ENCODE measurements at places on chromosomes 4 and X. TPM values are rescaled to one million over a fixed set of nuclear protein-coding genes. Genes with fewer than 3 reads are reported as not detected.

DNA sequence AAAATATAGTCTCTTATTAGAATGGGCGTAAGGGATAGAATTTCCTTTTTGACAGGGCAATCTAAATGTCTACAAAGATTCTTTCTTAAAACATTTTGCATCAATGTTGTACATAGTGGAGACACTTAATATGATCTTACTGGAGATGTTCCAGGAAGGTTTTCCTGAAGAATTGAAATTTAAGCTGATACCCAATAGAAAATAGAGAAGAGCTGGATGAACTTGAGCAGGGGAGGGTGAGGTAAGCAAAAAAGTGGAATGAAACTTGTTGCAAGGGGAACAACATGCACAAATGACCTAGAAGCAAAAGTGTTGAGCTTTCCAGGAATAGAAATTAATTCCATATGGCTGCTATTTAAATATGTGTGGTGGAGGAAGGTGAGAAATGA is 19.7 kb downstream of the SLAIN2 start:
- H3K36me3 ChIP-seq: peaks cover 16% of the 10 kb centered on the region
- no peak overlapping the region for H3K4me3 ChIP-seq
- H3K4me1 ChIP-seq: no peaks in the 10 kb centered on the region
- H3K27me3 ChIP-seq: no peaks in the 10 kb centered on the region
- H3K27ac ChIP-seq: no peak overlapping the region

DNA sequence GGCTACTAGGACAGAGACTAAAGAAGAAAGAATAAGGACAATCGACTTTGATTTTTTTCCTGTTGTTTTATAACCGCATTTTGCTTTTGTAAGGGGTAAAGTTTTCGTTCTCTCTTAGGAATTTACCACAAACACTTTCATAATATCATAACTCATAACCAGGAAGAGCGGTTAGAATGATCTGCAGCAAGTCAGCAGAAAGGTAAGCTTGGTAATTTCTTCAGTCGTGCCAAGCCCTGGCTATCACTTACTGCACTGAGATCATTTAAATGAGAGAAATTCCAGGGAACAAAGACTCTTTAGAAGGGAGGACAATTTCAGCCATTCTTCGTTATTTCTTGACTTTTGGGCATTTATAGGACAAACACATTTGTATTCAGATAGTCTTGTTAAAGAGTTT is 258.1 kb downstream of the UNC5C start:
- no peak overlapping the region for H3K4me3 ChIP-seq
- no peaks in the 10 kb centered on the region for H3K27me3 ChIP-seq
- peaks cover 15% of the 10 kb centered on the region for H3K4me1 ChIP-seq
- no peaks in the 10 kb centered on the region for H3K36me3 ChIP-seq
- H3K27ac ChIP-seq: no peak overlapping the region

DNA sequence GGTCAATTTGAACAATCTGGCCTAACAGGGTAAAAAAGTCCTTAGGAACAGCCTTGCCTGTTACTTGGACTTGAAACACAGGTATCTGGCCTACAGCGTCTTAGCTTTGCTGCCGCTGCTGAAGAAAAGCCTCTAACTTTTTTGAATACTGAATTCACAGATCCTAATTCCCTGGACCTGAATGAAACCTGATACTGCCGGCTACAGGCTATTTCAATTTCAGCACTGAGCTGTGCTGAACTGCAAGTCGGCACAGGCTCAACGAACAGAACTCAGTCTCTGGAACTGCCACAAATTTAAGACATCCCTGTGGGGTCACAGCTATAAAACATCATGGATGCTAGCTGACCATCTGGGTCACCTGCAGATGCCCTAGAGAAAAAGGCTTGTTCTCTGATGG is 7.2 kb downstream of the NR0B1 start:
- no peak overlapping the region for H3K4me3 ChIP-seq
- H3K27me3 ChIP-seq: no peaks in the 10 kb centered on the region
- H3K36me3 ChIP-seq: no peaks in the 10 kb centered on the region
- DNase-seq: no peak
- no peak overlapping the region for H3K27ac ChIP-seq
- H3K4me1 ChIP-seq: no peaks in the 10 kb centered on the region

NUP62CL gene
- 2.3 TPM for total RNA-seq

CITED1 gene
- total RNA-seq: not detected

- no peaks in the 10 kb centered on the region for H3K36me3 ChIP-seq
- no peak overlapping the region for H3K27ac ChIP-seq
- DNase-seq: no peak
- peaks cover 38% of the 10 kb centered on the region for H3K27me3 ChIP-seq
These were observed 11.5 kb downstream of the SH3RF1 start for GRCh38 chr4:169259271-169259670.

- DNase-seq: peak; percentile 16
- peaks cover 12% of the 10 kb centered on the region for H3K4me1 ChIP-seq
These were observed 10.2 kb upstream of the ATP6AP2 start for GRCh38 chrX:40570346-40571093.

- DNase-seq: no peak
- H3K4me1 ChIP-seq: peaks cover 3% of the 10 kb centered on the region
- H3K36me3 ChIP-seq: no peaks in the 10 kb centered on the region
- peaks cover 35% of the 10 kb centered on the region for H3K27me3 ChIP-seq
These were observed 98.2 kb downstream of the HPRT1 start for GRCh38 chrX:134558133-134558532.

ARHGEF9 gene
- total RNA-seq: 21.9 TPM

- H3K27me3 ChIP-seq: peaks cover 10% of the 10 kb centered on the region
- H3K36me3 ChIP-seq: no peaks in the 10 kb centered on the region
- no peak overlapping the region for H3K27ac ChIP-seq
- no peak overlapping the region for H3K4me3 ChIP-seq
- no peak for DNase-seq
These were observed 104.4 kb upstream of the MYOZ2 start for GRCh38 chr4:119031218-119031617.

GRCh38 chrX:3699821-3700381 is 13.5 kb downstream of the PRKX start:
- H3K27ac ChIP-seq: peak overlapping the region; percentile 86
- no peak for DNase-seq
- no peaks in the 10 kb centered on the region for H3K27me3 ChIP-seq
- H3K4me3 ChIP-seq: peak overlapping the region; percentile 77

NBDY gene
- total RNA-seq: 32.7 TPM

PTTG2 gene
- total RNA-seq: 0.86 TPM

ARHGAP10 gene
- total RNA-seq: 19.7 TPM

DNA sequence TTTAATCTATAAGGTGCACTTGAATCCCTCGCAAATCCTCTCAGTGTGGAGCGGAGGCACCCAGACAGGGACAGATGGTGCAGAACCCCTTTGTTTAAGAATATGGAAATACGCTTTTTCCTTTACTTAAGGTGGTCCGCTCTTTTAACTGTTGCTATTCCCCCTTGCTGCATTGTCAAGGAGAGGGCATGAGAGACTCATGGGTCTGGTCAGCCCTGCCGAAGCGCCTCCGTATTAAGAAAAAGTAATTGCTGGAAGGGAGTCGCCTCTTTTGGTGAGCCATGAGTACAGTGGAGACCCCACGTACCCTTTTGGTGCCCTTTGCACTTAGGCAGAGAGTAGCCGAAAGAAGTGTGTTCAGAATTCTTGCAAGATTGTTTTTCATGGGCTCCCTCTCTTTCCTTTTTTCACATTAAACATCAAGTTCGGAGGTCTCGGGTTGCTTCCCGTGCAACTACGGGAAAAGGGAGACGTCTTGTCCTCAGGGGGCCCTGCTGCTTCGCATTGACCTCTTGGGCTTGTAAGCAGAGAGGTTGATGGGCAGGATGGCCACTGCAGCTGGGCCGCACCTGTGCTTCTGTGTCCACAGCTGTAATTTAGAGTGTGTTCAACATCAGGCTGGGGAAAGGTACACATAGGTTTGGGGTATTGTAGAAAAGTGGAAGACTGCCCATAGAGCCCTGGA is 109.6 kb downstream of the SPRY1 start:
- no peaks in the 10 kb centered on the region for H3K36me3 ChIP-seq
- H3K4me1 ChIP-seq: peaks cover 7% of the 10 kb centered on the region
- DNase-seq: no peak

IL21 gene
- 2.8 TPM for total RNA-seq

DNA sequence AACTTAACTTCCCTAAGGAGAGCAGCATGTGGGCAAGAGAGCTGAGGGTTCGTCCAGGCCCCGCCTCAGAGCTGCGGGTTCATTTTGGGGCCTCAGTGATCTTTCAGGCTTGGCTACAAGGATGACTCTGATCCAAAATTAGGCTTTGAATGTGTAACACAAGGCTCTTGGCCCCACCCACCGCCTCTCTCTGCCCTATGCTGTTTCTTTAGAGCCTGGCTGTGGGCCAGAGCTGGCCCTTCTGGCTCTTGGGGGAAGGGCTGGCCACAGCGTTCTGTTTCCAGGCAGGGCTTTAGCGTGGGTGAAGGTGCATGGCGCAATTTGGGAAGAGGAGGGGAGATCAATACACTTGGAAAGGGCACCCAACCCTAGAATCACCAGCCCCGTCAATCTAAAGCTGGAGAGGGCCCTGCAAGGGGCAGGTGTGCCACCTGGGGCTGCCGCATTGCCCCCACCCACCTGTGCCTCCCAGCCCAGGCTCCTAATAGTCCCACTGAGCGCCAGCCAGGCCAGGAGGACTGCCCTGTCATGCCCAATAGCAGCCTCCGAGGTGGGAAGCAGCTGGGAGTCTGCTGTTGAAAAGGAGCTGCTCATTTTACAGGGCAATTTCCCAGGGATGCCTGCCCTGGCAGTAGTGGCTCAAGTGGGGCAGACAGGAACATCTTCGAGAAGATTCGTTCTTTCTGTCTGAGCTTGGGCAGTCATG is 84.5 kb upstream of the MAML3 start:
- no peaks in the 10 kb centered on the region for H3K36me3 ChIP-seq
- H3K27ac ChIP-seq: no peak overlapping the region
- no peak for DNase-seq

DNA sequence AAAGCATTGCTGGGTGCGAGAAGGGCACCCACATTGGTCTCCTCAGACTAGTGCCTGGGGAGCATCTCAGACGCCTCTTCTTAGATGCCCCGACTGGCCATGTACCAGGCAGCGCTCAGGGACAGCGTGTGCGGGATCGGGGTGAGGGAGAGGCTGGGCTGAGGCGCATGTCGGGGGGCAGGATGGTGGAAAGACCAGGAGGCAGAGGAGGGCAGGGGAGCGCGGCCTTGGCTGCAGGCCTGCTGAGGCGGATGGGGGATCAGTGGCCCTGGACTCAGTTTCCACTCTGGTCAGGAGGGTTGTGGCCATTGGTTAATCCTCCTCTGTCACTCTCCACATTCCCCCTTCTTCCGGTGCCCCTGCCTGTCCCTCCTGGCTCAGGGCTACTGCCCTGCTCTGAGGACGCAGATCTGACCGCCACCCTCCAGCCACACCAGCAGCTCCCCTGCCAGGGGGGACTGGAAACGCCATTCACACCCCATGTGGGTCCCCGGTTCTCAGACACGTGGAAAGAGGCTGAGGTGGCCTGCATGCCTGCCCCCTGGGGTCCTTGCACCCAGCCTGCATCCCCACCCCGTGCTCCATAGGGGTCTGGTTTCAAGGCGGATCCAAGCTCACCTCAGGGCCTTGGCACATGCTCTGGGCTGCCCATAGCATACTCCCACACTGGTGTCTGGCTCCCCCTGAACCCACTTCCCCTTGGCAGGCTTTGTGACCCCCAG is 105.9 kb downstream of the CPZ start:
- H3K4me1 ChIP-seq: no peaks in the 10 kb centered on the region
- no peak overlapping the region for H3K4me3 ChIP-seq
- no peak overlapping the region for H3K27ac ChIP-seq
- no peak for DNase-seq
- H3K36me3 ChIP-seq: no peaks in the 10 kb centered on the region

DNA sequence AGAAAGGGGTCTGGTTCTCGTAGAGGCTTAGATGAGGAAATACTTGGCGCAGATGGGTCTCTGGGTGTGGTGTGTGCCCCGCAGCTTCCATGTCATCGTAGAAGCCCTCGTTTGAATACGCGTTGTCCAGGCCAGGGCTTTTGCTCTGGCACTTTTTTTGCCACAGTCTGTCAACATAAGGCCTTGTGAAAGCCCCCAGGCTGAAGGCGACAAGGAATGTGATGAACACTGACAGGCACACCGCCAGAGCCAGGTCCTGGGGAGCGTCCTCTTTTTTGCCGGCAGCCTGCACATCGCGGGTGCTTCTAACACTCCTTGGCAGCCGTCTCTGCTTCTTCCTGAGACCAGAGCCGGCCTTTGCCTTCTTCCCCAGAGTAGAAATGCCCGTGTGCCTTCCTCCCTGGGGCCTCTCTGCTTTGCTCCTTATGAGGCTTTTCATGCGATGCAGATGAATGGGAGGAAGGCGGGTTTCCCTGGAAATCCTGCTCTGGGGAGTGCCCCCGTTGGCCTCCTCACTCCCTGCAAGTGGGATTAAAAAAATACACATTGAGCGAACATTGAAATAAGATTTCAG is 24.4 kb downstream of the LRRC66 start:
- H3K27me3 ChIP-seq: no peaks in the 10 kb centered on the region
- H3K4me1 ChIP-seq: no peaks in the 10 kb centered on the region
- H3K27ac ChIP-seq: no peak overlapping the region
- H3K36me3 ChIP-seq: no peaks in the 10 kb centered on the region

ASB12 gene
- total RNA-seq: not detected

DNA sequence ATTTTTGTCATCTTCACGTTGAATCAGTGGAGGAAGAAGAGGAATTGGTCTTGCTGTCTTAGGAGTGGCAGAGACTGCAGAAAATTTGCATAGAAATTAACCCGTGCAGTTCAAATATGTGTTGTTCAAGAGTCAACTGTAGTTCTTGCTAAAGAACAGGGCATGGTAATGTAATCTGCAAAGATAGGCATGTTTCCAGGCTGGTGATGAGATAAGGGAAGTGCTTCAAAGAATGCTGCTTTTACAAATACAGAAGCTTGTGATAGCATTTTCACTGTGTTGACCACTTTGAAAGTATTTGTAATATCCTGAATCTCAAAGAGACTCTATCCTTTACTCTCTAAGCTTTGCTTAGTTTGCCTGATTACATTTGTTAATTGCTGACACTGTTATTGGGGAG is 60.1 kb downstream of the PRRG1 start:
- no peaks in the 10 kb centered on the region for H3K4me1 ChIP-seq
- H3K36me3 ChIP-seq: no peaks in the 10 kb centered on the region
- H3K27me3 ChIP-seq: no peaks in the 10 kb centered on the region
- DNase-seq: no peak
- H3K27ac ChIP-seq: no peak overlapping the region

- no peak overlapping the region for H3K27ac ChIP-seq
- no peak overlapping the region for H3K4me3 ChIP-seq
- no peaks in the 10 kb centered on the region for H3K36me3 ChIP-seq
- H3K27me3 ChIP-seq: no peaks in the 10 kb centered on the region
- H3K4me1 ChIP-seq: no peaks in the 10 kb centered on the region
These were observed 1038.3 kb upstream of the SLIT2 start for GRCh38 chr4:19213388-19213787.

DNA sequence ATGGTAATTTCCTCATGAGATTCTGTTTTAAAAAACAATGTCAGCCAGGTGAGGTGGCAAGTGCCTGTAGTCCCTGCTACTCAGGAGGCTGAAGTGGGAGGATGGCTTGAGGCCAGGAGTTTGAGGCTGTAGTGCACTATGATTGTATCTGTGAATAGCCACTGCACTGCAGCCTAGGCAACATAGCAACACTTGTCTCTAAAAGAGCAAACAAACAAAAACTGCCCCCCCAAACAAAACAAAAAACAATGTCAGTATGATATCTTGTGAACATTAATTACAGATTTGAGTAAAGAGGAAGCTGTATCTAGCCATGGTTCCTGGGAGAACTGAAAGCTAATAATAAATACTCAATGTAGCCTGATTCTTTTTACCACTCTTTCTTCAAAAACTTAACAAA is 6.8 kb upstream of the MSL3 start:
- H3K27ac ChIP-seq: no peak overlapping the region
- H3K4me1 ChIP-seq: no peaks in the 10 kb centered on the region
- peaks cover 9% of the 10 kb centered on the region for H3K27me3 ChIP-seq
- no peak overlapping the region for H3K4me3 ChIP-seq
- no peak for DNase-seq
- H3K36me3 ChIP-seq: no peaks in the 10 kb centered on the region

All from activated CD4-positive, alpha-beta memory T cell treated with anti-CD3 and anti-CD28 coated beads, Interleukin-2, amount 10 ng/mL, durations not matched to agents 7 days and 5 days (primary cell).